Erythroblast (primary cell): ENCODE measurements at places on chromosomes 7 and 10.

DNA sequence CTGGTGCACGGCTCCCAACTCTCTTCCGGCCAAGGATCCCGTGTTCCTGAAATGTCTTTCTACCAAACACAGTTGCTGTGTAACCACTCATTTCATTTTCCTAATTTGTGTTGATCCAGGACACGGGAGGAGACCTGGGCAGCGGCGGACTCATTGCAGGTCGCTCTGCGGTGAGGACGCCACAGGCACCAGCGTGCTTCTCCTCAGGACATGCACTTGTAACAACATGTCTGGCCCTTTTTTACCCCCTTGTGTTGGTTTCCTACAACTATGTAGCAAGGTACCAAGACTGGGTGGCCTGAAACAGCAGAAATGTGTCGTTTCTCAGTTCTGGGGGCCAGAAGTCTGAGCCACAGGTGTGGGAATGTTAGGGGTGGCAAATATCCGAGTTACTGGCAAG is 18.2 kb downstream of the CALML5 start:
- DNase-seq, result no peak

DNA sequence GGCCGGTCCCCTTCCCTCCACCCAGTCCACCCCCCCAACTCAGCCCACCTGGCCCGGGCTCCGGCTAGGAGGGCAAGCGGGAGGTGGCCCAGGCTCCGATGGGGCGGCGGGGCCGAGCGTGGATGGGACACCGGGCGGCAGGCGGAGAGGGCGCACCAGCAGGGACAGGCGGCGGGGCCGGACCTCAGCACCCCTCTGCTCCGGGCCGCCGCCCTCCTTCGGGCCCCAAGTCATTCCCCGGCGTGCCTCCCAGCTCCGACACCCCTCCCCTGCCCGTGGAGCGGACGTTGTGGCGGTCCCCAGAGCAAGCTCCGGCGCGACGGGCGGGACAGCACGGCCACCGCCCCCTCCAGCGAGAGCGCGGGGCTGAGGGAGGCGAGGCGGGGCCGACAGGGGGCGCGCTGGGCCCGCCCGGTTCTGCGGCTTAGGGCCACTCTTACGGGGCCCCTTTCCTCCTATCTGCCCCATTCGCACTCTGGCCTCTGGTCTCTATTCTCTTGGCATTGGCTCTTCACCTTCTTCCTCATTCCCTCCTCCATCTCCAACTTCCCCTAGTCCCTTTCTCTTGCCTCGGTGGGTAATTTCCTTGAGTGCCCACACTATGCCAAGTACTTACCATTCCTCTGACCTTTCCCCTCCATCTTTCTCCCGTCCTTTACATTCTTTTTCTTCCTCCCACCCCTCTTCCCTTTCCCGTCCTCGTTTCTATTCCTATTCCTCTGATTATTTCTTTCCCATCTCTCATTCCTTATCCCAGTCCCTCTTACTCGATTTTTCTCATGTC is 701 bp upstream of the GBX1 start:
- peak; percentile 71 for DNase-seq

DNA sequence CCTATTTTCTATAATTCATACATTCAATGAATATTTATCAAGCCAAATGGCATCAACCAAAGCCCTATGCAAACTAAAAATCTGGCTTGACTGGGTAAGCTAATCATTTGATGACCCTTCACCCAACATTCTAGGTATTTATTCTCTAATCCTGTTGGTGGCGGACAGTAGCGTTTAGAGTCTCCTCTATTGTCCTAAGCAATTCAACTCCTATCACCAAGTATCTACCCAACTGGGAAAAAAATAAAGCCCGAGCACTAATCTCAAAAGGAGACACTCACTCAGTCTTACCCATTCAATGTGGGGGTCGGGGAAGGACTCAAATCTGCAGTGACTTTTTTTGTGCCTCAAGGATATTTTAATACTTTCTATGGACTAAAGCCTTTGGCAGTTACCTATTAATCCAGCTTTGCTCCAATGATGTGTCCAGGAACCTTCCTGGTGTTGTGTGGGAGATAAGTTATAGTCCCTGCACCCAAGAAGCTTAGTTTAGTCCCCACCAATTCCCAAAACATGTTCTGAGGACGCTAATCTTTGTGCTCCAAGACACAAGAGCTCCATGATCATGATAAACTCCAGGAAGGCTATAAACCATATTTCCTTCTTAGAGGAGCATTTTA is 30.6 kb downstream of the DNMBP start:
- no peak for DNase-seq

DNA sequence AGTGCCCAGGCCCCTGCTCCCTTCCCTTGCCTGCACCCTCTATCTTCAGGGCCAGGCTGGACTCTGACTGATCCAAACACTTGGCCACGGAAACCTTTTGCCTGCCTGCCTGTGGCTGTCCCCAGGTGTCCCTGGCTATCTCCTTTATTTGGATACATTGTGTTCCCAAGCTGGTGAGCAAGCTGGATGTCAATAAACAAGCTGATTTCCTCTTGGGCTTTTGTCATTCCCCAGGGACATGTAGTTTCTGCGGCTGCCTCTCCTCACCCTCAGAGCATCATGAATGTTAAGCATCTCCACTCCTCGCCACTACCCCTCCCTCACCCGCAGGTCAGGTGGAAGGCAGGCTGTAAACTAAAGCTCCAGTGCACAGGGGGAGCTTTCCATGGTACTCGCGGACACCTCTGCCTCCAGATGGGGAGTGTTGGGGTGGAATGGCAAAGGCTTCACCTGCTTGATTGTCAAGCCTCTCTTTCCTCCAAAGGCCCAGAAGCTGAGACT is 6.9 kb downstream of the GHRHR start:
- no peak for DNase-seq

- peak; percentile 38 for DNase-seq
These were observed 70.3 kb upstream of the NANOS1 start for GRCh38 chr10:118958984-118959925.

- DNase-seq, result no peak
These were observed 213.0 kb downstream of the PTPRN2 start for GRCh38 chr7:158374586-158374985.

DNA sequence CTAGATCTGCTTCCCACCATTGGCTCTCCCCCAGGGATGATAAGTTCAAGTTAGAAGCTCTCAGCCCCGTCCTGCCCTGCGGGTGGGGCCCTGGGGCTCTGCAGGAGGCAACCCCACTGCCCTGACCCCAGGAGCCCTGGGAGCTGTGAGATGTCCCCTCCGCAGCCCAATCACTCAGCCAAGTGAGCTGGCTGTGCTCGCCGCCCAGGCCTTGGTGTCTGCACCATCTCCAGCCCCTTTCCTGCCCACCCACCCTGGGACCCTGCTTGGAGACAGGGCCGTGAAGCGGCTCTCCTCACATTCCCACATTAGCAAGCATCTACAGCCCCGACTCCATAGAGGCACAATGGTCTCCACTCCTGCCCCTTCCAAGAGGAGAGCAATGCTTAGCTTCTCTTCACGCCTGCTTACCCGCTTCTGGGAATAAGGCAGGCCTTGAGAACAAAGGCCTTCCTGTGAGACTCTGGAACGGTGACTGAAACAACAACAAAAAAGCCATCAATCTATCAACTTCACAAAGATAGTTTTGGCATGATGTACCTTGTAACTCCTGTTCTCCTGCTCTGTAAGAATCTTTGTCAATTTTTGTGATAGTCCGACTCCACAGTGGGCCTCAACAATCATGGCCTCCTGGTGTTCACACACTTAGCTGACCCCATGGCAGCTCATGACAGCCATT is 67.7 kb downstream of the FOXL3 start:
- DNase-seq, result no peak

DNA sequence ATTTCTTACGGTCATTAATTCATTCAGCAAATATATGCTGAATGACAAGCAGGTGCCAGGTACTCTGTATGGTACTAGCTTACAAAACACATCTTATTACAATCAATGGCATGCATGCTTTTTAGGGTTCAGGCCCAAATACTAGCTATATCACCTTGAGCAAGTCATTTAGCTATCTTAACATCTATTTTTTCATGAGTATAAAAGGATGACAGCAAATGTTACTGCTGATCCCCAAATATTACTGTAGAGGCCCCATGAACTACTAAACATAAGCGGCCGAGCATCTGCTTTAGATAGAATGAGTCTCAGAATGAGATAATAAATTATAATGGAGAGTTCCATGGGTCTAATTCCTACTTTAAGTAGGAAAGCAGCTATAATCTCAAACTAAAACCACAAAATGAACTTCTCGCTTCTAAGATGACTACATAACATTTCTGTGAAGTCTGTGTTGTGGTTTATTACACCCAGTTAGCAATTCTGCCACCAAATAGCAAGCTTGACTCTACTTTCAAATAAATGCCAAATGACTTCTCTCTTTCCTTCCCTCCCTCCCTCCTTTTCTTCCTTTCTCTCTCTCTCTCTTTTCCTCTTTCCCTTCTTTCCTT is 113.7 kb upstream of the LRRN3 start:
- DNase-seq, result no peak

- DNase-seq, result no peak
These were observed 79.9 kb upstream of the EN2 start for GRCh38 chr7:155377838-155378579.

DNA sequence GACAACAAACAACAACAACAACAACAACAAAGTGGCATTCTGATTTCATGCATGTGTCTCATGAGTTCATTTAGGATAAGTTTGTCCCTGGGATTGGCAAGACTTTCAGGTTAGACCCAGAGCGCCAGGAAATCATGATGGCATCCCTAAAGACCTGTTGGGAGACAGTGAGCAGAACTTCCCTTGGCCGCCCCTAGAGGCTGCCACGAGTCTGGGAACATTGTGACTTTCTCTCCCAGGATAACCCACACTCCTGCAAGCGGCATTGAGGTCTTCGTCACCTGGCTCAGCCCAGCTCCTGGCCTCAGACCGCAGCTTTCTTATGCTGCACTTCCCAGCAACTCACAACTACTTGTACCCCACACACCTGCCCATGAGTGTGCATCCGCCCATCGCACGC is 80.5 kb upstream of the RNF32 start:
- no peak for DNase-seq

- DNase-seq, result no peak
These were observed 186.0 kb downstream of the JAZF1 start for GRCh38 chr7:27994639-27995038.

- no peak for DNase-seq
These were observed 121.6 kb downstream of the EGFR start for GRCh38 chr7:55140221-55140940.

DNA sequence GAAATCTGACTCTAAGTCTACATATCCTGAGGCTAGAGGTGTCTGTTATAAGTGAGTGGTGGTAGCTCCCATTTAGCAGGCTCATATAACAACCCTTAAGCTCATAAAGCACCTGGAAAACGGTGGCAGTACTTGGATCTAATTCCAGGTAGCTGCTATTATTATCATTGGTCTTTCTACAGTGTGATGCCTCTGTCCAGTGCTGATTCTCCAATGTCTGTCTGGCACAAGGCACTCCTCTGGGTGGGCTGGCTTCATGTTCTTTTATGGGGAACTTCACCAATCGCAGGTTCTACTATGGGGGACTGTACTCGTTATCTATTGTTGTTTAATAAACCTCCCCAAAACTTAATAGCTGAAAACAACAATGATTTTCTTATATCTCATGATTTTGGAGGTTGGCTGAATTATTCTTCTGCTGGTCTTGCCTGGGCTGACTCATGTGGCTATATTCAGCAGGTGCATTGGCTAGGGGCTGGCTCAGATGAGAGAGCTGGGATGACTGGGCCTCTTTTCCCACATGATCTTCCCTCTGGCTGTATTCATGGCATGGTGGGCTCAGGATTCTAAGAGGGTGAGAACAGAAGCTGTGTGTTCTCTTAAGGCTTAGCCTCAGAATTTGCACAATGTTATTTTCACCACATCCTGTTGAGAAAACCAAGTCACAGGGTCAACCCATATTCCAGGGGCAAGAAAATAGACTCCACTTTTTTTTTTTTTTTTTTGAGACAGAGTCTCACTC is 93.0 kb upstream of the PCGF5 start:
- no peak for DNase-seq

DNA sequence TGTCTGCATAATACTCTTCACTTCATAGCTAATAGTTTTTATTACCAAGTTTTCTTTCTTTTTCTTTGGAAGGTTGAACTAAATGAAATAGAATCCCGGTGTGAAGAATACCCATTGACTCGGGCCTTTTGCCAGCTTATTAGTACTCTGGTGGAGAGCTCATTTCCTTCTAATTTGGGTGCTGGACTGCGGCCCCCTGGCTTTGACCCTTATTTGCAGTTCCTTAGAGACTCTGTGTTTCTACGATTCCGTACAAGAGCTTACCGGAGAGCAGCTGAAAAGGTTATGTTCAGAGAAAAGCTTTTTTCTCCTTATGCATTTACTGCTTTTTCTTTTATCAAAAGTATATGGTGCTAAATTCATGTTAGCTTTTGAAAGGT is 40.2 kb downstream of the NUP205 start:
- DNase-seq, result no peak

DNA sequence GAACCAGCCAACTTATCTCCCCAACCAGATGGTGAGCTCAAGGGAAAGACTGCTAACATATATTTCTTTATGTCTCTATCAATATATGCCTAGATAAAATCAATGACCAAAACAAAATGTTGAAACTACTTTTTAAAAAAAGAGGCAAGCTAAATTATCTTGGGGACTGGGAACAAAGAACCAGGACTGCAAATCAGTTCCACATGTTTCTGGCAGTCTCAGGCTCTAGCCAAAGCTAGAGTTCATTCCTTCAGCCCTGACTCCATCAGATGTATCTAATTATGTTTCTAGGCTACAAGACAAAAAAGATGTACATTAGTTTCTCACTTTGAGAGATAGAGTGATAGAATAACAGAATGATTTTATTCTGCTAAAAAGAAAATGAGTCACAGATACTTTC is 1290.3 kb upstream of the SORCS1 start:
- DNase-seq, result no peak

GRCh38 chr7:137789215-137789882 is 57.4 kb downstream of the DGKI start:
- DNase-seq, result no peak

DNA sequence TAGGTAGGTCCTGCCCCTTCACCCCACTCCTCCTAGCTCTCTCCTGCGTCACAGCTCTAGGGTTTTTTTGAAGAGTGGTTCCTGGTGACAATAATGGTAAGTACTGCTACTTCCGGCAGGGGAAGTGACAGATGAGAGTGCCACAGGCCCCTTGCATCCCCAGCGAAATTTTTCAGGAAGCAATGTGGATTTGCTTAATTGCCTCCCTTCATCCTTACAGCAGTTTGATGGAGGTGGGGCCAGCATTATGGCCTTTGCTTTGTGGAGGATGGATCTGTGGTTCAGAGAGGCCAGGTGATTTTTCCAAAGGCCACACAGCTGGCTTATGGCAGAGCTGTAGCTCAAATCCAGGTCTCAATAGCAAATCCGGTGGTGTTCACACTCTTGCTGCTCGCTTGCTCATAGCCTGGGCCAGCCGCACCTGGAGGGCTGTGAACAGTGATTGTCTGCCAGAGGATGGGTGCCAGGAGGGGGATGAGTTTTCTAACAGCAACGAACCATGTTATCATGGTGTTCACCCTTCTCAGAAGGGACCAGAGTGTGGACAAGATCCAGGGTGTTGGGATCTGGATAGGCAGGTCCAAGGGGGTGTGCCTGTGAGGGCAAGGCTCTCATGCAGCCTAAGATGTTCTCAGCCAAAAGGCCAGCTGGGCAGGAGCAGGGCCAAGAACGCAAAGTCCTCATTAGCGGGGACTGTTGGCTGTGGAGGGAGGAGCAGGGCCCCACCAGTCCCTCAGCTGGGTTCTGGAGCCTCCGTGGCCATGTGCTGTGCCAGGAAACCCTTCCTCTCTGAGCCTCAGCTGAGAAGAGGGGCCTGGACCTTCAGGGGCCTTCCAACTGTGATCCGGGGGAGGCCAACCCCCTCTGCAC is 89.0 kb downstream of the EMX2 start:
- DNase-seq, result no peak
